ENCODE measurements at places on chromosomes 7 and 10.

GRCh38 chr10:120940299-120940900 is 89.2 kb downstream of the WDR11 start:
- no peak for DNase-seq

GRCh38 chr10:79930267-79930666 is 18.6 kb downstream of the SFTPD start:
- no peak for DNase-seq

DNA sequence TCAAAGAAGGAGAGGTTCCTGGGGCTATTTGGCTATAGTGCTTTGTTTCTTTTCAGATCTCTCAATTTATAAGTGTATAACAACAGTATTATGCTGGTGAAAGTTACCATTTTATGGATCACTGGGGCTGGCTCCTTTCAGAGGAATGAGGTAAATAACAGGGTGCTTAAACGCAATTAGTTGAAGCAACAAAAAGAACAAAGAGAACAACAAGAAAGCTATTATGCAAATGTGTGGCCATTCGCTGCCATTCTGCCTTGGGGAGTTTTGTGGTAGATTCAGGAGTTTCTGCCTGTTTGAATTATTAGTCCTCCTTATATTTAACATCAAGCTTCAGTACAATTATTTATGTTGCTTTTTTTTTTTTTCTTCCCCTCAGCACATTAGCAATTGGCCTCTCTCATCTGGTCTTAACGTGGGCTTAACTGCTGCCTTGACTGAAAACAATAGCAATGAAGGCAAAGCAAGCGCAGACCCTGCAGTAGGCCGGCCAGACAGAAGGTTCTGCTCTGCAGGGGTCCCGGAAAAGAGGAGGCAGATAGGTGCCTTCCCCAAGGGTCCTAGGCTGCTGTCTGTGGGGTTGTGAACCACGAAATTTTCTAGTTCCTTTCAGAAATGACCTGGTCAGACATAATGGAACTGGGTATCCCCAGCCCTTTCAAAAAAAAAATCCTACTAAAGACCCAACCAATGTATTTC is 339.9 kb upstream of the PODXL start:
- no peak for DNase-seq

DNA sequence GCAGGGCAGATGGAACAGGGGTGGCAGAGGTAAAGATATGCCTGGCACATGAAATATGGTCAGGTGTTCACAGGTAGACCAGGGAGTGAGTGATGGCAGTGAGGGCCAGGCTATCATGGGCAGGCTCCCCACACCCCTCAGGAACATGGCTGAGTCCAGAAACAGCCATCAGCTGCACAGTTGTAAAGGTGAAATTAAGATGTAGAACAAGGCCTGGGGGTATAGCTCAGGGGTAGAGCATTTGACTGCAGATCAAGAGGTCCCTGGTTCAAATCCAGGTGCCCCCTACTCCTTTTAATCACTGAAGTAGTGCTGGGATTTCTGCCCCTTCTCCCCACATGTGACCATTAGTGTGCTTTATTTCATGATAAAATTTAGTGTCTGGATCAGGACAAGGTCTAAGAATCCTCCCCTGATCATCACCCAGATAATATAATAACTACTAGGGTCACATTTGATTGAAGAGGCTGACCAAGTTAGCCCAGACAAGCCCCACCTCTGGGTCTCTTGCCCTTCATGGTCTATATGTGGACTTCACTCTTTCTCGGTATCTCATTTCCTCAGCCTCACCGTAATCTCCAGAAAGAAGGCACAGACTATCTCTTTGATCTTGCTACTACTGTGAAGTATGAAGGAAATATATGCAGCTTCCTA is 69.0 kb downstream of the ZNF783 start:
- no peak for DNase-seq

DNA sequence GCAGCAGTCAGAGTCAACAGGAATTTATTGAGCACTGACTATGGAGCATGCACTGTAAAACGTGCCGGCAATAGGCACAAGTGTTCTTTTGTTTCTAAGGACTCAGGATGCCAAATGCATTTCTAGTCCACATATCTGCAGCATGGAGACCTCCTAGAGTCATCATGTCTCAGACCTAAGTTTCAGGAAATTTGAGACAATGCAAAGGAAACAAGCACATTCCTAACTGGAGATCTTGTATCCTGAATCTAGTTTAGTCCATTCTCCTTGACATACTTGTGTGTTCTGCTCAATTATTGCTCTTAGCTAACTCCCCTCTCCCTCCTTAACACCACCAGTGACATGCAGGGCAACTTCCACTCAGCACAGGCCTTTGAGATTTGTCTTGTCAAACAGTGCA is 173.2 kb downstream of the ZNF438 start:
- no peak for DNase-seq

GRCh38 chr10:30540276-30540675 is 89.3 kb downstream of the LYZL2 start:
- DNase-seq = no peak

- DNase-seq = no peak
Observed at GRCh38 chr7:55191161-55191925, 172.5 kb downstream of the EGFR start.

DNA sequence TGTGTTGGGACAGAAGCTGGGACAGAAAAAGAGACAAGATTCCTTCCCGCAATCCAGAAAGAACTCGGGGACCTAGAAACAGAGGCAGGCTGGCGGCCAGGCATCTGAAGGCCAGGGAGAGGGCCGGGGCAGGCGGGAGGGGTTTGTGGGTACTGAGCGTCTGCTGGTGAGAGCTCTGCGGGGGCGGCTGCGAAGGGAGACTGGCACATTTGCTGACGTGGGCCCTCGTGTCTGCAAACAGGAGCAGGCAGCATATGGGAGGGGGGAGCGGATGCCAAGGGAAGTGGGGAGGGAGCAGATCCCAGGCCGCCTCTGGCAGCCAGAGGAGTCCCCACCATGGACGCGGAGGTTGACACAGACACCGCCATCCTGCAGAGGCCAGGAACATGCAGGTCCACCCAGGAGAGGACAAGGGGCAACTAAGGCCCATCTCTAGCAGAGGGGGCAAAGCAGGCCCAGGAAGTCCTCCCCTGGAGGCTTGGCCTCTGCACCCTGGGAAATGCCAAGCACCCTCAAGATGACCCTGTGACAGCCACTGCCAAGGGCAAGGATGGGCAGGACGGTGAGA is 32.2 kb downstream of the KCNH2 start:
- DNase-seq = no peak

GRCh38 chr10:130686689-130687300 is 550.6 kb downstream of the GLRX3 start:
- no peak for DNase-seq

GRCh38 chr7:94276795-94277194 is 117.9 kb upstream of the COL1A2 start:
- no peak for DNase-seq

- no peak for DNase-seq
Observed at GRCh38 chr10:118495499-118495898, 99.9 kb downstream of the PRLHR start.

DNA sequence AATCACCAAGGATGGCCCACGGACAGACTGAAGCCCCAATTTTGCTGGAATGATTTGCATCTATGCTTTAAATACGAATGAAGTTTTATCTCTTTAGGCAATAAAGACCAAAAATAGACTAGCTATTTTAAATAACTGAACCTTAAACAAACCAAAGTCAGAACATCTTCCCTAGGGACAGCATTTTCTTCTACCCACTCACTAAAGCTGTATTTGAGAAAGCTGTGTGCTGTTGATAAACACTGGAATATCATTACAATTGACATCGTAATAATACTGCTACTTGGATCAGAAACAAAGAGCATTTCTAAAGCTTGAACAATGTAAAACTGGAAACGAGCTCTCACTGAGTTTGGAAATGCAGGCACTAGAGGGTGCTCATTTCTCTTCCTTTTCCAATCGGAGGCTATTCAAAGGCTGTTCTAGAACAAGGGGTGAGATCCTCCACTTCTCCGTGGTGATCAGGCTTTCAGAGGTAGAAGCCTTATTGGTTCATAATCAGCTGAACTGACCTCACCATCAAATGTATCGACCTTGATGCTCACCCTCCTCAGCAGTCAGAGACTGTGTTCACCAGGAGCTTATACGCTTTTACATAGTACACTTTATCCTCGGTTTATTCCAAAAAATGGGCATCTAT is 225.3 kb upstream of the PRSS1 start:
- no peak for DNase-seq

GRCh38 chr10:23106331-23107072 is 11.1 kb downstream of the MSRB2 start:
- no peak for DNase-seq

GRCh38 chr10:51095444-51095843 is 21.2 kb downstream of the PRKG1 start:
- DNase-seq = no peak

- no peak for DNase-seq
Observed at GRCh38 chr10:44995581-44995913, 5.2 kb upstream of the ZNF22 start.

DNA sequence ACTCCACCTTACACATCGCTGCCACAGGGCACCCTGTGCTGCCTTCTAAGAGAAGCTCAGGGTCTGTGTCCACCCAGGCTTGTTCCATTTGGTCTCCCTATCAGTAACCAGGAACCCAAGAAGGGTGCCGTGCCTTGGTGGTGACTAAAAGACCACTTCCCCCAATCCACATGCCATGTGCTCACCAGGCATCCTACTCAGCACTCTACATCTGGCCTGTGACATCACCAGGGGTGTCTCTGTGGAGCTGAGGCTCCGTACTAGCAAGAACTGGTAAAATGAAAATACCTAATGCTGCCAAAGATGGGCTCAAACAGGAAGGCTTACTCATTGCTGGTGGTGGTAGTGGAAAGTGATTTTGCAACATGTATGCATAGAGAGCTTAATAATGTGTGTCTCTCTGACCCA is 19.0 kb upstream of the C10orf71 start:
- DNase-seq = no peak

DNA sequence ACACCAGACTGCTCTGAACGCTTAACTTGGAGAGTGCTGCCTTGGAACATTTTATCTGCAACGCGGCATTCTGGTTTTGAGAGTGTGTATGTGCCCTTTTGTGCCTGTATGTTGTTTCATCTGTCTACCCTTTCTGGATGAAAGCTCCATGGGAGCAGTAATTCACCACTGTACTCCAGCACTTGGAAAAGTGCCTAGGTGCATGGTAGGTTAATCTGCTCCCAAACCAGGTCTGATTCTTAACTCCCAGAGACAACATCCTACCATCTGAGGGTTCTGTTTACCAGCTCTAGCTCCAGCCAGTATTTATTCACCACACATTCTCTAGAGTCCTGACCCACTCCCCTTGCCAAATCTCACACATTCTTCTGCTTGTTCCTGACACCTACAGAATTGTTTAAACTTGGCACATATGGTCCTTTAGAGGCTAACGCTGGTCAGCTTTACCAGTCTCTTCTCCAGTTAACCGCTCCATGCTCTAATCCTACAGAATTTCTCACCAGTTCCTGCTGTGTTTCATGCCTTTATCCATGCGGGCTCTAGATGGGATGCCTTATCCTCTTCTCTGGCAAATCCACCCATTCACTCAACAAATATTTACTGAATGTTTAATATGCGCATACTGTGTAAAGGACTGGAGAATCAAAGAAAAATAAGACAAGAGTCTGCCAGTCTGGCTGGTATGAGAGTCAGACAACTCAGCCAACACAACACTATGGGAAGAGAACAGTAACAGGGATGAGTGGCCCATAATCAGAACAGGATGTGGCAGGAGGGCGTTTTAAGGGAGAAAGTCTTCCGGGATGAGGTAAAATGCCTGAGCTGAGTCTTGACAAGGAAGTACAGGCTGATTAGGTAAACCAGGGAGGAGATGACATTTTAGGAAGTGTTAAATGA is 46.3 kb downstream of the MTPN start:
- DNase-seq = no peak

GRCh38 chr10:71161425-71161824 is 50.9 kb upstream of the UNC5B start:
- no peak for DNase-seq

DNA sequence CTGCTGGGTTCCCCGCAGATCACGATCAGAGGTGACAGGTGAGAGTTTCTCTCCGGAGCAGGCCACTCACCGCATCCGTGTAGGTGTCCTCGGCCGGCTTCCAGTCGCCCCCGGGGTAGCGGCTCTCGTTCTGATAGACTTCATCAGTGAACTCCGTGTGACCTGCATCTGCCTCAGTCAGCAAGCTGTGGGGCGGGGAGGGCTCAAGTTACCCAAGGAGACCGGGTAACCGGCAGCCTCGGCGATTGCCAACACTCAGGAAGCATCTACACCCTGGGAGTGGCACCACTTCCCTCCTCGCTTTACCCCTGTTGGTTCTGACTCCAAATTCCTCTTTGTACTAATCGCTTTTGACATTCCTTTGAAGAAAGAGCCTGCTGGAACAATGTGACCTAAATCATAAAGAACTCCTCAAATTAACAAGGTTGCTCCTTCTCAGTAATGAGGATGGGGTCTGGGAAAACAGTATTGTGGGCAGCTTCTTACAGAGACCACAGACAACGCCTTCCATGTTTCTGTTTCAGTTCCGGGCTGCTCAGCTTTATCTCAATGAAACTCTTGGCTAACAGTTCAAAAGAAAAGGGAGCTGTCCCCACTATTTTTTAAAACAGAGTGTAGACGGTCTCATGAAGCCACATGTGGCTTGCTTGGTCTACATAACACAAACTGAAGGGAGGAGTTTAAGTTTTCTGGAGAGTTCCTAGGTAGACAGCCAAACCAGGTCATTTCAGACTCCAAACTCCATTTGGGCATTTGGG is 118.1 kb downstream of the MYOF start:
- DNase-seq = no peak

DNA sequence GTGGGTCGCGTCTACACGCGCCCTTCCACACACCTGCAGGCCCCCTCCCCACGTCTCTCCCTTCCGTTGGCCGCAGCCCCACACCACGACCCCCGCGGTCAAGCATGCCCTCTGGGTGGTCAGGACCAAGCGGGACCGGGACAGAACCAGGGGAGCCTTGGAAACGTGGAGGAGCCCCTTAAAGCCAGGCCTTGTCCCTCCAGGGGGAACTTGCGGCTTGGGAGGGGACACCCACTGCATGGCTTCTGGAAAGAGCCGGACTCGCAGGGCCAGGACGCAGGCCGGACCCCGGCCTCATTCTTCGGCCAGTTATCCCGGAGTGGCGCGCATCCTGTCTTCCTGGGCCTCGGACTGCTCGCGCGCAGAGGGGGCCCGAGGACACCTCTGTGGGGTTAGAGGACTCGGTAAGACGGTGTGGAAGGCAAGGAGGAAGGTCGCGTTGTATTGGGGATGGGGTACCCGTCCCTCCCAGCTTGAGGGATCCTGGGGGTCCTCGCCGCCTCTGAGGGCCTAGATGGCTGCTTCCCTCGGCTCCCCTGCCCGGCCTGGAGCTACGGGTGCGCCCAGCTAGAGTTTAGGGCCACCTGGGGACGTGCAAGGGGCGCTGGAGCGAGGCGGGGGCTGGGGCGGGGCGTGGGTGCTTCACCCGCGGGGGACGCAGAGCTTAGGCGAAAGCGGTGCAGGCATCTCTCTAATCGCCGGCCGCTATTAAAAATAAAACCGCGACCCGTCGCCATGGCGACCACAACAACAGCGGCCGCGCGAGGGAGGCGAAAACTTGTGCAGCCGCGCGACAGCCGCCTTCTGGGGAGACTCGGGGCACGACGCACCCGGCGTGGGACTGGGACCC is 1.8 kb upstream of the PDGFA start:
- DNase-seq = no peak
